ENCODE measurements at places on chromosomes 4 and X. TPM values are rescaled to one million over a fixed set of nuclear protein-coding genes. Genes with fewer than 3 reads are reported as not detected.

- H3K4me3 ChIP-seq = no peak overlapping the region
- DNase-seq = no peak
- no peak overlapping the region for H3K27ac ChIP-seq
- H3K36me3 ChIP-seq = no peaks in the 10 kb centered on the region
Measured at GRCh38 chr4:14615671-14616070, 386.6 kb upstream of the CPEB2 start.

GRCh38 chr4:159052315-159052714 is 50.6 kb upstream of the RAPGEF2 start:
- H3K27me3 ChIP-seq = peaks cover 20% of the 10 kb centered on the region
- peaks cover 21% of the 10 kb centered on the region for H3K4me1 ChIP-seq
- no peak overlapping the region for H3K4me3 ChIP-seq
- DNase-seq = no peak
- H3K36me3 ChIP-seq = no peaks in the 10 kb centered on the region

- no peaks in the 10 kb centered on the region for H3K4me1 ChIP-seq
- DNase-seq = no peak
- no peak overlapping the region for H3K4me3 ChIP-seq
- H3K27me3 ChIP-seq = no peaks in the 10 kb centered on the region
Measured at GRCh38 chrX:63768760-63769159, 16.3 kb downstream of the ARHGEF9 start.

- no peak for DNase-seq
- peaks cover 3% of the 10 kb centered on the region for H3K4me1 ChIP-seq
- no peak overlapping the region for H3K27ac ChIP-seq
- peaks cover 49% of the 10 kb centered on the region for H3K27me3 ChIP-seq
- no peaks in the 10 kb centered on the region for H3K36me3 ChIP-seq
Measured at GRCh38 chrX:132953354-132953753, 5.1 kb downstream of the HS6ST2 start.

DNA sequence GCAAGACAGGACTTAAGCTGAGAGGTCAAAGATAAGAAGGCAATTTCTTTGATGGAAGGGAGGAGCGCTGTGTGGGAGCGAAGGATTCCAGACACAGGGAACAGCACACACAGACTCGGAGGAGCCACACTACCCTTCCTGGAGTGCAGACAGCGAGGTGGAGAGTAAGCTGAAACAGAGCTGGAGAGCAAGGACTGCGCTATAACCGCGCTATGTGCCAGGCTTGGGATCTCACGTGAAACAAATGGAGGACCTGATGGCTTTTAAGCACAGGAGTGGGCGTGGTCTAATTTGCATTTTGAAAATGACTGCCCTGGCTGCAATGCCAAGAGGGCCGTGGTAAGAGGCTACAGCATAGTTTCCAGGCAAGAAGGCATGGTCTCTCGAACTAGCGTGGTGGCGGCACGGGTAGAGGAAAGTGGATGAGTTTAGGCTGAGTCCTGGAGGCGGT is 113.9 kb upstream of the SORBS2 start:
- no peak for DNase-seq
- no peak overlapping the region for H3K27ac ChIP-seq
- no peaks in the 10 kb centered on the region for H3K4me1 ChIP-seq

GRCh38 chrX:54171527-54172250 is 11.4 kb downstream of the FAM120C start:
- no peaks in the 10 kb centered on the region for H3K27me3 ChIP-seq
- peaks cover 13% of the 10 kb centered on the region for H3K36me3 ChIP-seq
- H3K27ac ChIP-seq = no peak overlapping the region
- no peak for DNase-seq
- H3K4me1 ChIP-seq = peaks cover under 1% of the 10 kb centered on the region

The LEF1 gene
- 131 TPM for total RNA-seq
